ENCODE measurements at places on chromosomes 11 and 22.

- no peaks in the 10 kb centered on the region for H3K27me3 ChIP-seq
- no peaks in the 10 kb centered on the region for H3K4me1 ChIP-seq
- no peaks in the 10 kb centered on the region for H3K36me3 ChIP-seq
- no peak overlapping the region for H3K4me3 ChIP-seq
Observed at GRCh38 chr11:70699294-70700221, 301.2 kb downstream of the CTTN start.

- DNase-seq = no peak
- H3K4me1 ChIP-seq = peaks cover 16% of the 10 kb centered on the region
- no peaks in the 10 kb centered on the region for H3K27me3 ChIP-seq
- H3K27ac ChIP-seq = no peak overlapping the region
Observed at GRCh38 chr11:128042290-128042751, 545.0 kb downstream of the ETS1 start.

GRCh38 chr11:95142431-95142830, 52.8 kb downstream of the ENDOD1 start:
- peaks cover 11% of the 10 kb centered on the region for H3K4me1 ChIP-seq
- no peaks in the 10 kb centered on the region for H3K27me3 ChIP-seq
- H3K27ac ChIP-seq = no peak overlapping the region
- no peak overlapping the region for H3K4me3 ChIP-seq
- H3K36me3 ChIP-seq = no peaks in the 10 kb centered on the region
- DNase-seq = no peak

DNA sequence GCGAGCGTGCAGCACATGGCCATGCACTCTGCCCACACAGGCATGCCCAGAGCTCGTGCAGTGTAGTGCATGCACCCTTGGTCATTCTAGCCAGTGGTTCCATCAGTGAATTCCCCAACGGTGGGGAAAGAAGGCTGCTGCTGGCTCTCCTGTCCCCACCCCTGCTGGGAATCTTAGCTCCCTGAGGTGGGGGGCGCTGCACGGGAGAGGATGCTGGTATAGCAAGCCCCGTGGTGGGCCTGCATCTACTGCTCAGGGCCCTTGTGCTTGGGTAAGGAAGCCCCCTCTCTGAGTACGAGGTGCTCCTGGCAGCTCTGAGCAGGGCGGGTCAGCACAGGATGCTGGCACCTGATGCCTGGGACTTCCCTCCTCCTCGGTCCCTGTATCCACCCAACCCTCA, 18.5 kb upstream of the BAIAP2L2 start:
- H3K27ac ChIP-seq = no peak overlapping the region
- DNase-seq = no peak
- peaks cover 3% of the 10 kb centered on the region for H3K36me3 ChIP-seq
- H3K27me3 ChIP-seq = no peaks in the 10 kb centered on the region
- H3K4me1 ChIP-seq = peaks cover 14% of the 10 kb centered on the region

- no peak overlapping the region for H3K4me3 ChIP-seq
- peaks cover 5% of the 10 kb centered on the region for H3K27me3 ChIP-seq
- DNase-seq = no peak
- H3K4me1 ChIP-seq = no peaks in the 10 kb centered on the region
Observed at GRCh38 chr11:44335052-44335760, 25.3 kb upstream of the ALX4 start.

DNA sequence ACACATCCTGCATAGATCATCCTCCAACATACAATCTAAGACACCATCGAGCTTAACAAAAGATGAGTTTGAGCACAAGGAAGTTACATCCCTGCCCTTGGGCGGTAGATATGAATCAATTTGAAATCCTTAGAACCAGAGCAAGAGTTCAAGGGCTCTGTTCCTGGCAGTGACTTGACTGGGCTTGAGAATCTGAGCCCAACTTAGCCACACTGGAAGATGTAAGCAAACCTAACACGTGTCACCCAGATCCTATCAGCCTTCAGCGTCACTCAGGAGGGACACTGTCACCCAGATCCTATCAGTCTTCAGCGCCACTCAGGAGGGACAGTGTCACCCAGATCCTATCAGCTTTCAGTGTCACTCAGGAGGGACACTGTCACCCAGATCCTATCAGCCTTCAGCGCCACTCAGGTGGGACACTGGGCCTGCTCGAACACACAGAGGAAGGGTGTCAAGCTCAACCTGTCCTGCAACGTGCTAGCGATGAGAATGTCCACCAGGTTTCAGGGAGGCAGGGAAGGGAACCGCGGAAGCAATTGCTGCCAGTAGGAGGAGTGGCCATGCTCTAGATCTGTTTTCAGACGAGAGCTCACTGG, 32.8 kb upstream of the CTSD start:
- no peaks in the 10 kb centered on the region for H3K27me3 ChIP-seq
- no peak overlapping the region for H3K4me3 ChIP-seq
- no peaks in the 10 kb centered on the region for H3K4me1 ChIP-seq
- no peak overlapping the region for H3K27ac ChIP-seq

DNA sequence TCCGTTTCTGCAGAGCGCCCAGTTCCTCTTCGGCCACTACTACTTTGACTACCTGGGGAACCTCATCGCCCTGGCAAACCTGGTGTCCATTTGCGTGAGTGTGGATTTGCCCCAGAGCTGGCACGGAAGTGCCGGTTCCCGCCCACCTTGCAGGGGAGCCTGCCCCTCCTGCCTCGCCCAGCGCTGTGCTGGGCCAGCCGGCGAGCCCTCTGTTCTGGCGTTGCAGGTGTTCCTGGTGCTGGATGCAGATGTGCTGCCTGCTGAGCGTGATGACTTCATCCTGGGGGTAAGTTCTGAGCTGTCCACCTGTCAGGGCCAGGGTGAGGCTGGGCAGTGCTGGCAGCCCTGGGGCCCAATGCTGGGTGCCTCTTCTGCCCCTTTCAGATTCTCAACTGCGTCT, 29.8 kb downstream of the TPCN2 start:
- no peak for DNase-seq
- H3K36me3 ChIP-seq = peaks cover 39% of the 10 kb centered on the region
- H3K27me3 ChIP-seq = no peaks in the 10 kb centered on the region
- peaks cover 6% of the 10 kb centered on the region for H3K4me1 ChIP-seq
- H3K27ac ChIP-seq = no peak overlapping the region

DNA sequence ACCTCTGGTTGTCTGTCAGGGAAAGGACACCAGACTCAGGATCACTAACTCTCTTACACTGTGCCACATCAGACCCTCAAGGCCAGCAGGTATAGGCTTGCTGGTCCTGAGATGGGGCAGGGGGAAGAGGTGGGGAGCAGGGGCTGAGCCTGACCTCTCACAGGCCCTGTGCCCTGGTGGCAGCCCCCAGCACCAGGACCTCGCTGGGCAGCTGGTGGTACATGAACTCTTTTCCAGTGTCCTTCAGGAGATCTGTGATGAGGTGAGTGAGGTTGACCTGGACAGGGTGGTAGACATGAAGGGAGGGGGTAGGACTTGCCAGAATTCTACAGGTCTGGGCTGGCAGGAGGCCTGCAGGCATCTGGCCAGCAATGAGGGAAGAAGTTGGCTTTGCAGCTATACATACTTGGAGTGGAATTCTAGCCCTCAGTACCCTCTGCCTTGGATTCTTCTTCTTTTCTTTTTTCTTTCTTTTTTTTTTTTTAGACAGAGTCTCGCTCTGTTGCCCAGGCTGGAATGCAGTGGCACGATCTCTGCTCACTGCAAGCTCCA, 1.4 kb downstream of the NUDT22 start:
- H3K36me3 ChIP-seq = no peaks in the 10 kb centered on the region
- no peak for DNase-seq
- H3K4me1 ChIP-seq = peaks cover 18% of the 10 kb centered on the region

DNA sequence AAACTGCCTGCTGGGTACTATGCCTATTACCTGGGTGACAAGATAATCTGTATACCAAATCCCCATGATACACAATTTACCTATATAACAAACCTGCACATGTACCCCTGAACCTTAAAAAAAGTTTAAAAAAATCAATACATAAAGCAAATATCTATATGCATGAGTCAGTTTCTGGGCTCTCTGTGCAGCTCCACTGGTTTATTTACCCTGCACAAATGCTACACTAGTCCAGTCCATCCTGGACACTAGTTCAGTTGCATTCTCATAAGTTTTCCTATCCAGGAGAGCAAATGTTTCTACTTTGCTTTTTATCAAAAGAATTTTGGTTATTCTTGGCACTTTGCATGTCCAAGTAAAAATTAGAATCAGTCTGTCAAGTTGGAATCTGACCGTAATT, 99.8 kb upstream of the OLFML1 start:
- H3K4me1 ChIP-seq = no peaks in the 10 kb centered on the region
- no peak for DNase-seq
- no peaks in the 10 kb centered on the region for H3K27me3 ChIP-seq
- H3K4me3 ChIP-seq = no peak overlapping the region
- H3K27ac ChIP-seq = no peak overlapping the region

- H3K4me1 ChIP-seq = no peaks in the 10 kb centered on the region
- no peak overlapping the region for H3K27ac ChIP-seq
- no peaks in the 10 kb centered on the region for H3K27me3 ChIP-seq
Observed at GRCh38 chr11:113147249-113147648, 167.1 kb upstream of the TTC12 start.

DNA sequence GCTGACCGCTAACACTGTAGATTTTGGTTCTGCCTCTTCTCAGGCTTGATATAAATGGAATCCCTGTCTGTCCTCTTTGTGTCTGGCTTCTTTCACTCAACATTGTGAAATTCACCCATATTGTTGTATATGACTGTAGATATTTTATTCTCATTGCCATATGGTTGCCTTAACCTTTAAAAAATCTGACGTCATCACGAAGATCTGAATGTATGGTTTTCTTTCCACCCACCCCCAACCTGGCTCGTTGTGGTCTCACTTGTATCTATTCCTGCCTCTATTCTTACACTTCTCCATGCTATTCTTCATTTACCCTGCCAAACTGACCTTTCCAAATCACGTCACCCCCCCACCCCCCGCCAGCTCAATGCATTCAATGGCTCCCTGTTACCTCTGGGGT, 21.9 kb upstream of the C22orf42 start:
- no peak overlapping the region for H3K4me3 ChIP-seq
- H3K4me1 ChIP-seq = no peaks in the 10 kb centered on the region
- no peak for DNase-seq
- no peaks in the 10 kb centered on the region for H3K36me3 ChIP-seq

DNA sequence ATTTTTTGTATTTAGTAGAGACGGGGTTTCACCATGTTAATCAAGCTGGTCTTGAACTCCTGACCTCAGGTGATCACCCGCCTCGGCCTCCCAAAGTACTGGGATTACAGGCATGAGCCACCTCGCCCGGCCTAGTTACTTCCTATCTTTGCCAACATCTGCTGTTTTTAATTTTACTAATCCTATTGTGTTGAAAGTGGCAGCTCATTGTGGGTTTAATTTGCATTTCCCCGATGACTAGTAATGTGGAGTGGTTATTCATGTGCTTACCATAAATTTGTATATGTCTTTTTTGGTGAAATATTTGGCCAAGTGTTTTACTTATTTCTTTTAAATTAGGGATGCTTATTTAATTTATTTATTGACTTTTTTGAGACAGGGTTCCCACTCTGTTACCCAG, 74.2 kb upstream of the SLC25A18 start:
- DNase-seq = no peak
- no peak overlapping the region for H3K27ac ChIP-seq
- no peaks in the 10 kb centered on the region for H3K27me3 ChIP-seq
- no peak overlapping the region for H3K4me3 ChIP-seq

GRCh38 chr11:3104051-3104714, 47.0 kb upstream of the CARS1 start:
- no peak for DNase-seq
- H3K27me3 ChIP-seq = no peaks in the 10 kb centered on the region
- no peaks in the 10 kb centered on the region for H3K4me1 ChIP-seq
- H3K36me3 ChIP-seq = peaks cover 34% of the 10 kb centered on the region

DNA sequence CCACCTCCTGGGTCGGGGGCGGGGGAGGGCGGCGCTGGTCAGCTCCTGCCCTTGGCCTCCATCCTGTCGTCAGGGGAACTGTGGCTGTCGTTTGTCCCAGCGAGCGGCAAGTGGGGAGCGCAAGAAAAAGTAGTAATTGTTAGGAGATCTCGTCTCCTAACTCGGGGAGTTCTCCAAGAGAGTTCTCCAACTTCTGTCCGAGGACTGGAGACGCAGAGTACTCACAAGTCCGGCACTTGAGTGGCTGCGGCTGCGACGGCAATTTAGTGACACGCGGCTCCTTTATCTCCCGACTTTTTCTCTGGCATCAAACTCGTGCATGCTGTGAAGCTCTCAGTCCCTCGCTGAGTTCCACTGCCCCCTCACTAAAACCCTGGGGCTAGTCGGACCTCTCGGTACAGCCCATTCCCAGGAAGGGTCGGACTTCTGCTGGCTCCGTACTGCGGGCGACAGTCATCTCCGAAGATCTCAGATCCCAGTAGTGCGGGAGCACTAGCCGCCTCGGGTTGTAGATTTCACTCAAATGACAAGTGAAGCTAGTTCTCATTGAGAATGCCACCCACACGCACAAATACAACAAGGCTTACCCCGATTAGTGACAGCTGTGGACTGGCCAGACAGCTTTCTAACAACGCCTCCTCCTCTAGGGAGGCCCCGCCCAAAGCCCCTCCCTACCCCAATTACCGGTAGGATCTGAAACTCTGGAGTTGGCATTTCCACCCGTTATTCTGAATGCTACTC, at the start of gene PGR:
PGR (minus strand) TSS at position 611 of the 741 bp plus-strand sequence. CDS start 743 bp downstream, outside the sequence.
- peak; percentile 28 for DNase-seq
- peak within 1 kb of the TSS; percentile 92 for H3K4me3 ChIP-seq
- H3K36me3 ChIP-seq = no peaks in the 10 kb centered on the region
- peaks cover 12% of the 10 kb centered on the region for H3K4me1 ChIP-seq
- H3K27me3 ChIP-seq = no peaks in the 10 kb centered on the region
- H3K27ac ChIP-seq = peak within 1 kb of the TSS; percentile 88

DNA sequence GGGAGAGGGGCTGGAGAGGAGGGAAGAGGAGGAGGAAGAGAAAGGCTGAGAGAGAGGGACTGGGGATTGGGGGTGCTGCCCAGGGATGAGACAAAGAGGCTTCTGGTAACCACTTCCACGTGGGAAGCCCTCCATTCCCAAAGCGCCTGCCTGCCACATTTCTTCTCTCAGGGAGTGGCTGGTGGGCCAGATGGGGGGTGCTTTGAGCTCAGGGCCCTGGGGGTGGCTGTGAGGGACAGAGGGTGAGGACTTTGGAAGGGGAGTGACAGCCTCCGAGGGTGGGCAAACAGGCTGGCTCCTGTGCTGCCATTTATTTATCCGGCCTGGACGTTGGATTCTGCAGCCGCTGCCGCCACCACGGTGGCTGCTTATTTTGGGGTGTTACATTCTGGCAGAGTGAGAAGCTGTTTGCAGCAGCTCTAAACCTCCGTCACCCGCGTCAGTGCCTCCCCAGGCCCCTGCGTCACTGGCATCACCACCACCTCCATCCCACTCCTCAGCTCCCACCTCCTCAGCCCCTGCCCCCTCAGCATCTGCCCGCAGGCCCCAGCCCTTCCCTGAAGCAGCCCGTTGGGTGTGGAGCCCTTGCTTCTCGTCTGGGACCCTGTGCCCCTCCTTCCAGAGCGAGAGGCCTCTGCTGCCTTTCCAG, 1.6 kb downstream of the RTN4RL2 start:
- no peak overlapping the region for H3K27ac ChIP-seq
- no peak for DNase-seq

Measured in thoracic aorta (tissue), 2 donors.